ENCODE measurements at places on chromosomes 6 and 20. TPM values are rescaled to one million over a fixed set of nuclear protein-coding genes. Genes with fewer than 3 reads are reported as not detected.

DNA sequence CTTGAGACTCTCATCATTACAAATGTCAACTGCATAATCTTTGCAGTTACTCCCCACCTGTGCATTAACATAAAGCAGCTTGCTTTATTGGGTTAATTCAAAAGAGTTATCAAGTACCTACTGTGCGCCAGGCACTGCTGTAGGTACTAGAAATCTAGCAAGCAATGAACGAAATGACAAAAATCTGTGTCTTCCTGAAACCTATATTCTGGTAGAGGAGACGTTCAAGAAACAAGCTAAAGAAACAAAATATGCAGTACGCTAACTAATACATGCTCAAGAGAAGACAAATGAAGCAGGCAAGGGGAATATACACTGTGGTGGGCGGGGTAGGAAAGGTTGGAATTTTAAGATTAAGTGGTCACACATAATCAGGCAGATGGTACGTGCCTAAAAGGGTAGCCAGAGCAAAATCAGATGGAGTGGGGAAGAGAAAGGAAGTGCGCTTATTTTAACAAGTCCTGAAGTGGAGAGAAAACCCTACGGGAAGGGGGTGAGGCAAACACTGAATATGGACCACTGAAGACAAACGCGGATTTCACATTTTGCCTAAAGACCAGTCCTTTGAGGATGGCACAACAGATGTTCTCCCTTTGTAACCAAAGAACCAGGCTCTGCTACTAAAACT lies 1.2 kb downstream of the ELOVL2 start:
- DNase-seq, result no peak

GRCh38 chr6:10205892-10206291 lies 209.0 kb downstream of the TFAP2A start:
- DNase-seq, result no peak

DNA sequence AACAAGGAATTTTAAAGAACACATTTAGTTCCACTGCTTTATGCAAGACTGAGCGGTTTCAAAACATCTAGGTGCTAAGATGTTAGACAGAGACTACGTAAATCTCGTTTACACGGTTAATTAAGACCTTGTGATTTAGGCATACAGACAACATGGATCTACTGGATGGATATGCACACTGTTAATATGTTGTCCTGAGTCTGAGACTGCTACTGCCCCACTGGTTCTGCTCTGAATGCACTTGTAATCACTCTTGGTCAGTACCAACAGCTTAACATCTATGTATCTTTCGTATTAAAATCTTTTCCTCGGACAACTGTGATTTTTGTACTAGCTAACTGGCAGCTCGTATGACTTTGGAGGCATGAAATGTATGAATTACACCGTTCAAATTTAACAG lies 3.1 kb downstream of the MAN1A1 start:
- DNase-seq, result no peak

The TTK gene
- total RNA-seq, result 1.7 TPM
